ENCODE measurements at places on chromosomes 11 and 22. TPM values are rescaled to one million over a fixed set of nuclear protein-coding genes. Genes with fewer than 3 reads are reported as not detected.

Gene NLRX1
- 13.1 TPM for total RNA-seq

Gene MUC2
- not detected for total RNA-seq

Gene RFPL2
- not detected for total RNA-seq

Gene WT1
- total RNA-seq = 21.2 TPM

Gene GPR83
- not detected for total RNA-seq

Gene SYT8
- not detected for total RNA-seq

Gene DNAJB7
- total RNA-seq = not detected

Gene UBQLN3
- 1.1 TPM for total RNA-seq
